ENCODE measurements at places on chromosomes 4 and X. TPM values are rescaled to one million over a fixed set of nuclear protein-coding genes. Genes with fewer than 3 reads are reported as not detected.

The ADH1C gene
- not detected for total RNA-seq

The F8 gene
- 2.2 TPM for total RNA-seq

The AFP gene
- not detected for total RNA-seq

The FOXR2 gene
- 6.0 TPM for total RNA-seq

The MAGEB1 gene
- total RNA-seq, result 30.3 TPM

The GAB3 gene
- total RNA-seq, result 0.11 TPM

DNA sequence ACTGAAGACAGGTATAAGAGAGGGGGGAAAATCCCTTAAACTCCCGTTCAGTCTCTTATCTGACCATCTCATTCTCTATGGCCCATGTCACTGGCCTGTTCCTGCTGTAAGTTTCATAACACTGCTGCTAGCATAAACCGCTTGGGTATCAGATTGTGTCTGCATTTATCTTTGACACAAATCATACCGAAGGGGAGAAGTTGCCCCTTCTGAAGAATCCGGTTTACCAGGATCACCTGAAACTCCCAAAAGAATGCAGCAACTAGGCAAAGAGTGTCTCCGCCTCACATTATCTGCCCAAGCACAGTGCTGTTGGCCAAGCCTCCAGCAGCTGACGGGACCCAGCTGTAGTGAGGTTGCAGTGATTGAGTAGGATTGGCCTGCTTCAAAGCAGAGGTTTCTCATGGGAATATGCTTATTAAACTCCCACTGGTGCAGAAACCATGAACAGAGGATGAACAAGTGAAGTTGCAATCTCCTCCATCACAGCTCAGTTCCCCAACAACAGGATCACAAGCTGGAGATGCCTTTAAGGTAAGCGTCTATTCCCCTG lies 71.3 kb upstream of the PUDP start:
- no peak for DNase-seq

GRCh38 chrX:110410603-110411002 lies 52.0 kb downstream of the RTL9 start:
- DNase-seq, result no peak

DNA sequence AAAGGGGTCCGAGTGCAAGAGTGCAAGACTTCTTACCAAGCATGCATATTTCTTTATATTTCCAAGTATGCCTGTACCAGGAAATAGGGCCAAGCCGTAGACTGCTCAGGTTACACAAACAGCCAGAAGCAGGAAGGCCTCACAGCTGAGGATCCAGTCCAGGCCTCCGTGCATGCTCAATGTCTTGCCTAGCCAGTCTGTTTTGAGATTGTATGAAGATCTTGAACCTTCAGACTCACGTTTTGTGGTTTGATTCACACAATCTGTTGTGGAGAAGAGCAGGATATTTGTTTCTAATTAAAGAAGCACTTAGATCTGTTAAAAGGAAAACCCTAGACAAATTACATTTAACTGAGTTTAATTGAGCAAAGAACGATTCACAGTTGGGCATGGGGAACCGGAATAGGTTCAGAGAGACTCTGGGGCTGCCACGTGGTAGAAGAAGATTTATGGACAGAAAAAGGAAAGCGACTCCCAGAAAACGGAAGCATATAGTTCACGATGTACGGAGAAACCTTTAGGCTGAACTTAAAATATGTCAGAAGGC lies 1.2 kb downstream of the MGST2 start:
- DNase-seq, result peak; percentile 57

DNA sequence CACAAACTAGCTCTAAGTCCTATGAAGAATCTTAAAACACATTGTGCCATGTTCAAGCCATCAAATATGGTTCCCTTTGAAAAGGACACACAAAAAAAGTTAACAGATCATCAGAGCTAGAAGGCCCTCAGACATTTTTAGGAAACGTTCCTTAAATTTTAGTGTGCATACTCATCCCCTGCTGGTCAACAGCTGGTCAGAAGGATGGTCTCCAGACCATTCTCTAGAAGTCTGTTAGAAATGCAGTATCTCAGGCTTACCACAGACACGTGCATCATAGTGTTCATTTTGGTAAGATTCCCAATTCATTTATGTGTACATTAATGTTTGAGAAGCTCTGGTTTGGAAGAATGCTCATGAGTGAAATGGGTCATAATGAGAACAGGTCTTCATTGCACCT lies 523.1 kb downstream of the INPP4B start:
- no peak for DNase-seq

- no peak for DNase-seq
Measured at GRCh38 chr4:142475663-142476062, 370.4 kb downstream of the INPP4B start.

GRCh38 chr4:185093603-185094002 lies 49.5 kb upstream of the SLC25A4 start:
- no peak for DNase-seq

DNA sequence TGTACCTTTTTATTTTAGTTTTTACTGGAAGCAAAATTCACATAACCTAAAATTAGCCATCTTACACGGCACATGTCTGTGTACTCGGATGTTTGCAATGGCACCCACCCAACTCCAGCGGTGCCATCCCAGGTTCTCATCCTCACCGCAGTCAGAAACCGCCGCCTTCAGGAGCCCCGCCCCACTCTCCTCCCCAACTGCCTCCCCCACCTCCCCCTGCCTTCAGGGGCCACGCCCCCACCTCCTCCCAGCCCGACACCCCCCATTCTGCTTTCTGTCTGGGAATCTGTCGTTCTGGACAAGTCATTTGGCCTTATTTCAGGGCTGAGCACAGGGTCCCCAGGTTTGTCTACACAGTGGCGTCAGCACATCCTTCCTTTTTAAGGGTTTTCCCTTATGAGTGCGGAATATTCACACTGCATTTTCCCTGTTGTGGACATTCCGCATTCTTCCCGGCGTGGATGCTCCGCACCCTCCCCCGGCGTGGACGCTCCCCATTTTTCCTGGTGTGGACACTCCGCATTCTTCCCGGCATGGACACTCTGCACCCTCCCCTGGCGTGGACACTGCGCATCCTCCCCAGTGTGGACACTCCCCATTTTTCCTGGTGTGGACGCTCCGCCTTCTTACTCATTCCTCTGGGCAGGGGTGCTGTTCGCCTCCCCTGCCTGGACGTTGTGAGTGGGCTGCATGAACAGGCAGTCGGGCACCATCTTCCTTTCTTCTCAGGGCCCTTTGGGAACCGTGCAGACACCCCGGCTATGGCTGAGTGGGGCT lies 135.4 kb upstream of the NKX1-1 start:
- peak; percentile 38 for DNase-seq

DNA sequence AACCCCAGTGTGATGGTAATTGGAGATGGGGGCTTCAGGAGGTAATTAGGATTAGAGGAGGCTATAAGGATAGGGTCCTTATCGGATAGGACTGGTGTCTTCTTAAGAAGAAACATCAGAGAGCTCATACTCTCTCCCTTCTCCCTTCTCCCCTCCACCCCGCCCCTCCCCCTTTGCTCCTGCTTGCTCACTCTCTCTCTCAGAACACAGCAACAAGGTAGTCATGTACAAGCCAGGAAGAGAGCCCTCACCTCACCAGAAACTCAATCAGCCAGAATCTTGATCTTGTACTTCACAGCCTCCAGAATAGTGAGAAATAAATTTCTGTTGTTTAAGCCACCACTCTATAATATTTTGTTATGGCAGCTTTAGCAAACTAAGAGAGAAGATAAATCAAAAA lies 4.5 kb downstream of the DDX60L start:
- DNase-seq, result peak; percentile 19

GRCh38 chrX:19840899-19841648 lies 46.3 kb downstream of the SH3KBP1 start:
- DNase-seq, result no peak

GRCh38 chr4:87034527-87034926 lies 99.7 kb downstream of the AFF1 start:
- no peak for DNase-seq

GRCh38 chr4:11421116-11421515 lies 7.6 kb downstream of the HS3ST1 start:
- DNase-seq, result no peak

- DNase-seq, result no peak
Measured at GRCh38 chrX:97597954-97598353, 714.2 kb downstream of the RPA4 start.
